ENCODE measurements at places on chromosomes 1 and 21.

GRCh38 chr1:150180474-150180873 lies 30.8 kb downstream of the PLEKHO1 start:
- DNase-seq, result no peak

DNA sequence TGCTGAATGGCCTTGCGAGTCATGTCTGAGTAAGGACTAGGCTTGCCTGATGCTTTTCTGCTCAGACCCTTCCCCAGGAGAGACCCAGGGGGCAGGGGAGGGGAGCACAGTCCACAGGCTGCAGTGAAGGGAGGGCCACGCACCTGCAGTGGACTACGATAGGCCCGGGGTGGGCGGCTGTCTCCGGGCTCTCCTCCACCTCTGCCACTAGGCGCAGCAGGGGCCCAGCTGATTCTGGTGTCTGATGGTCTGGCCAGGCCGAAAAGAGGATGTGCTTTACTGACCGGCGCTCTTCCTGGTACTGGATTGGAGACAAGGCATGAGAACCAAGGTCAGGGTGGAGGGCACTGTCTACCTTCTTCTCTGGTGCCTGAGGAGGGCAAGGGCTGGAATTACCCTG lies 7.9 kb upstream of the ARL8A start:
- DNase-seq, result no peak

DNA sequence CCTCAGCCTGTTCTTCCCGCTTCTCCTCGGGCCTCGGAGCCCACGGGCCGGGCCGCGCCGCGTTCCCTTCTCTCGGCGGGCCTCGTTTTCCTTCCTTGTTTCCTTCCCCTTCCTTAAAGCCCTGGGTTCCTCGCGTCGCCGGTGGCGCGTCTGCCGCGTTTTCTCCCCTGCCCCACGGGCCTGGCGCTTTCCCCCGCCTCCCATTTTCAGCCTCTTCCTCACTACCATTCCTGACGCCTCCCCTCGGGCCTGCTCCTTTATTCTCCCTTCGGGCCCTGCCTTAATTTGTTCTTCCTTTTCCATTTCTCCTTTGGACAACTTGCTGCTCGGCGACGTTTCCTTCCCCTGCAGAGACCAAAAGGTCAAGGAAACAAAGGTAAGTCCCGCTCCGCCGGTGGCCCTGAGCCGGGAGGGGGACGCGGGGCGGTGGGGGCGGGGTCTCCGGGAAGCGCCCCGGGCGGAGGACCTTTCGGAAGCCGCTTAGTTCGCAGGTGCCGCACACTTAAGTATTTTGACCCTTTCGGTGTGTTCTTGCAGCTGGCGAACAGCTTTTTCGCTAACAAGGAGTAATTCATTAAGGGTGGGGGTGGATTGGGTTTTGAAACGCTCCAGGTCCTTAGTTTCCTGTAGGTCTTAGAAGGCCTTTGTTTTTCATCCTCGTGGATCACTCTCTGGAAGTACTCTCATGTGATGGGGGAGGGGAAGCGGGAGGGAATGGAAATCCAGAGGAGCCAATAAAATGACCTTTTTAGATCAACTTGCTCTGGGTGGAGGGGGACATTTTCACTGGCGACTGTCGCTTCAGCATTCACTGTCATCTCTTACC lies 780 bp downstream of the YTHDF2 start:
- peak; percentile 50 for DNase-seq

DNA sequence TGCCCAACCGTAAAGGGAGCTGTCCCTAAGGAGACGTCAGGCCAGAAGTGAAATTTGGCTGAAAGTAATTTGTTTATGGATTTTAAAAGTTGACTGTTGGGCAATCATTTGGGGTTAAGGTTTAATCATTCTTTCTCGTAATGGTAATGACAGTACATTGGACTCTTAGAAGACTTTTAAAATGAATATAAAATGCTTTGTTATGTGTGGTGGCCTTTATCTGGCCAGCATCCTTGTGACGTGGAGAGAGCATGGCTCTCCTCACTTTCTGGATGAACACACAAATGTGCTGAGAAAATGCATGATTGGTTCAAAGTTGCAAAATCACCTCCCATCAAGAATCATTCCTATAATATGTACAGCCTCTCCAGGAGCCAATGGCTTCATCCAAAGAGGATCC lies 160.2 kb downstream of the DHRS3 start:
- no peak for DNase-seq

GRCh38 chr1:8047686-8048445 lies 21.8 kb upstream of the ERRFI1 start:
- no peak for DNase-seq

GRCh38 chr1:200231787-200232231 lies 178.0 kb downstream of the ZNF281 start:
- no peak for DNase-seq

DNA sequence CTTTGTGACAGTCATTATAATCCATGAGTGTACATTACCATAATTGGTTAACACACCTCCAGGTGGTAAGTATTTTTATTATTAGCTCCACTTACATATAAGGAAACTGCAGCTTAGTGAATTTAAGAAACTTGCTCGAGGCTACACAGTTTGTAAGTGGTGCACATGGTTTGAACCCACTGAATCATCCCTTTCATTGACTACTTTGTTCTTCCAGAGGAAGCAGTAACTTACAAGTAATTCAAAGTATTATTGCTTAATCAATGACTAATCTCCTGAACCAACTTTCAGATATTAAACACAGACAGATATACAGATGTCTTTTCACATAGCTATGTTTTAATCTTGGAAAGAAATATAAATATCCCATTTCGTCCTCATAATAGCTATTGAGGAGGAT lies 18.7 kb upstream of the CLDN8 start:
- DNase-seq, result no peak

DNA sequence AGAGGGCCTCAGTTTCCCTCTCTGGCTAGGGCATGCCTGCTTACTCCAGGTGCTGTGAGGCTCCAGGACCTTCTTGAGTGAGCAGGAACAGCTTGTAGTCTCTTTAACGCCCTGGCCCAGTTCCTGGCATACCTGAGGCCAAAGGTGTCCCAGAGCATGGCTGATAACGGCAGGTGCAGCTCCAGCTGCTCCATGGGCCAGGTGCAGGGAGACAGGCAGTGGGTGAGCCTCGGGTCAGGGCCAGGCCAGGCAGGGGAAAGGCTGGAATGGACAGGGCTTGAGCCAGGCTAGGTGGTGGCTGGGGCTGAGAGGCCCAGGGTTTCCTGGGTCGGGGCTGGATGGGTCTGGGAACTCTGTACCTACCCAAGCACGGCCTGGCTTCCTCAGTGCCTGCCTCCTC lies 18.3 kb downstream of the EDN2 start:
- DNase-seq, result no peak

- no peak for DNase-seq
Measured at GRCh38 chr1:22331618-22332423, 119.8 kb upstream of the ZBTB40 start.

- no peak for DNase-seq
Measured at GRCh38 chr1:246860401-246860800, 71.3 kb downstream of the AHCTF1 start.

GRCh38 chr1:10064416-10065343 lies 31.9 kb downstream of the UBE4B start:
- DNase-seq, result no peak

DNA sequence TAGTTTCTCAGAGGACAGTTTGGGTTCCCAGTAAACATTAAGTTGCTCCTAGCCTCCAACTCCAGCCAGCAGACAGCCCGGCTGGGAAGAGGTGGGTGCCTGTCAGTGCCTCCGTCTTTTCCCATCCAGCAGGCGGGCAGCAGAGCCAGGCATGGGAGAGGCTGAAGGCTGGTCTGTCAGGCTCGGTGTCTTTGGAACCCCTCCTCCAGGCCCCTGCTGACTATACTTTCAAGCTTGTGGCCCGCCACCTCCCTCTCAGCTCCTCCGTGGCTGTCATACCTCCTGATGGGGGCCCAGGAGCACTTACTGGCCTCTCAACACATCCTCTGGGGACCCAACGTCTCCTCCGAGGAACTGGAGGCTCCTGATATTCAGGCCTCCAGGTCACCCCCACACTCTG lies 140.9 kb downstream of the ACTL8 start:
- no peak for DNase-seq

DNA sequence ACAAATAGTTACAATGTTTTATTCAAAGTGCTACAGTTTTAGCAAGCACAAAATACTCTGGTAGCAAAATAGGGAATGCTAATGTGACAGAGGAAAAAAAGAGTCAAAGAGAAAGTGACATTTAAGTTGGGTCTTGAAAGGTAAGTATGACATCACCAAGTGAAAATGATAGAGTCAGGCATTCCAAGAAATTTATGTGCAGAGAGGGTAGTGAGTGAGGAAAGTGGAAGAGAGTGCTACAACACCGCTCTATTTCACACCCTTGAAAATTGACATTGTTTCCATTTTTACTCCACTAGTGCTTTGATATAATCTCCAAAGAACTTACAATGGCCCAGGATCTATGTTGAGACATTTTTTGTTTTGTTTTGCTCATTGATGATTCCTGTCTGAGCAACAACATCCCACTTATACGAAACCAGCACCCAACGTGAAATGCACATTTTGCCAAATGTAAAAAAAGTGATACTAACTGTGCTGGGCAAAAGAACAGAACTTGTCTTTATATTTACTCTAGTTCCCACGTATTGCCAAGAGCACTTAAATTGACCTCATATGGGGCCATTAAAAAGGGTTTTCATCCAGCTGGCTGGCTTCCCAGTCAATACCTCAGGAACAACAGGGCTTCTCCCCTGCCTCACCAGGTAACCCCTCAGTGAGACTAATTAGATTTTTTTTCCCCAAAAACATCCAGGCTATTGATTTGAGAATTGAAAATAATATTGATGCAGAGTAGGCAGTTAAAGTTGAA lies 206.3 kb upstream of the NR5A2 start:
- DNase-seq, result no peak

DNA sequence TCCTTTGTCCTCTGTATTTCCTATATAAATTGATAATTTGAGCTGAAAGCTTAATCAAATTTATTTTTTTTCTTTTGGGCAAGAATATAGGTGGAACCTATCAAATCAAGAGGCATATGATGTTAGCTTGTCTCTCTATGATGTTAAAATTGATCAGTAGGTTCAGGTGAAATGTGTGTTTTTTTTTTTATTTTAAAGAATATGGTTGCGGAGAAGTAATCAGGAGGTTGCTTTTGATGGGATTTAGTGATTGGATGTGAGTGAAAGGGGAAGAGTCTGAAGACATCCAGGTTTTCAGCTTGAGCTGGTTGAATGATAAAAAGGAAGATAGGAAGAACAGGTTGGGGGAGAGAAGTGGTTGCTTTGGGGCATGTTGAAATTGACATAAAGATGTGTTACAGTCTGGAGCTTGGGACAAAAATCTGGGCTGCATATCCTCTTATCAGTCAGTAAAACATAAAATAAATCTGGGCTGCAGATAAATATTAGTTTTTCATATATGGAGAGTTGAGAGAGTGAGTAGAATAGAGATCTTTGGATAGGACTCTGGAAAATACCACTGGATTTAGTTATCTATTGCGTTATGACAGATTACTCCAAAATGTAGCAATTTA lies 5.1 kb downstream of the OSBPL9 start:
- DNase-seq, result no peak

Measured in activated CD4-positive, alpha-beta T cell treated with anti-CD3 and anti-CD28 coated beads for 4 hours (primary cell).